Stimulated activated memory B cell treated with anti-CD40 and anti-IgM and Interleukin-4, amounts not matched to agents 10 μg/mL and 1 μg/mL and 100 μg/mL, for 72 hours (primary cell): ENCODE measurements at places on chromosomes 13 and 19.

GRCh38 chr19:18205200-18205892, 1.5 kb upstream of the RAB3A start:
- ATAC-seq: peak; percentile 13

- ATAC-seq: no peak
Measured at GRCh38 chr19:46124638-46125115, at the start of gene IGFL3. IGFL3 (minus strand) TSS chr19:46124688; CDS start chr19:46124649, 39 bp downstream.

DNA sequence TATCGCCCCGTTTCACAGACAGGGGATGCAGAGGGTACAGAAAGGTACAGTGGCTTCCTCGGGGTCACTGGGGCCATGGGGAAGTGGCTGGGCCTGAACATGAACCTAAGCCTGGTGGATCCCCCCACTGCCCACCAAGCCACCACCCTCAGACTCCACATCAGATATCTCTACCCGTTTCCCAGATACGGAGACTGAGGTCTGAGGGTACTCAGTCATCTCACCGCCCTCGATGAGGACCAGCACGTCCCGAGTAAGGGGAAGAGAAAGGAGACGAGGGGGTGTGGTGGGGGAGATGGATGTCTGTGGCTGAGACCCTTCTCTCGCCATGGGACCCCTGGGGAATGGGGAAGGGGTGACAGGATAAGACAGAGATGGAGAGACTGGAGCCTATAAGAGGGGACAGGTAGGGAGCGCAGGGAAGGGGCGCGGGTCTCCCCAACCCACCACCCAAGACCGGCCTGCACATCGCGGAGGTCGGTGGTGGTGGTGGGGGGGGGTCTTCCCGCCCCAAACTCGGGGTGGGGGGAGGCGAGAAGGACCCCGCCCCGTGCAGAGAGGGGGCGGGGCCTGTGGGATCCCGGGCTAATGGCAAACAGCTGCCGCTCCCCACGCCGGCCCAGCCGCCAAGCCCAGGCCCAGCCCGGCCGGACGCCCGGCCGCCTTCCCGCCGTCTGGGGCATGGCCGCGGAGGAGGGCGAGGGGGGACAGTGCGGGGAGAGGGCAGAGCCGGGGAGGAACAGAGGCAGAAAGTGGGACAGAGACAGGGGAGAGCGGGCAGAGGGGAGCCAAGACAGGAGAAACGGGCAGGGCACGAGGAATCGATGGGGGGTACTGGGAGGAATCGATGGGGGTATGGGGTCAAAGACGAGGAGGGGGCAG, 698 bp downstream of the KANK2 start:
- peak; percentile 2 for ATAC-seq

DNA sequence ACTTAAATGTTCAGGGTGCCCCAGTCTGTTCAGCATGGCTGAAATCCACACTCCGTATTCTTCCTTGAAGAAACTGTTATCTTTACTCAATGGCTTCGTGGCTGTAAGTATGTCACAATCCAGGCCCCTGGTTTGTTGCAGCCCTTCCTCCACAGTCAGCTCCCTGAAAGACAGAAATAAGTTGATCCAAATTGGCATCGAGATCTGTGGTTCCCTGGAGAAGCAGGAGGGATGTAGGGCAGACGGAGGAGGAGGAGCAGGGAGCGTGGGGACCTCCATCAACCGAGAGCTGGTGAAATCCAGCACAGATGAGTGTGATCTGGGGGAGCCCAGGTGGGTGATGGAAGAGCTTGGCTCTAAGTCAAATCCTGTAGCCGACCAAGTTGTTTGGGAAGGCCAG, 304 bp downstream of the TSPAN16 start:
- ATAC-seq: no peak

GRCh38 chr19:44548736-44549135, 19.3 kb upstream of the CEACAM20 start:
- ATAC-seq: no peak

- ATAC-seq: peak; percentile 24
Measured at GRCh38 chr13:46598820-46599180, 45.8 kb downstream of the LRCH1 start.

DNA sequence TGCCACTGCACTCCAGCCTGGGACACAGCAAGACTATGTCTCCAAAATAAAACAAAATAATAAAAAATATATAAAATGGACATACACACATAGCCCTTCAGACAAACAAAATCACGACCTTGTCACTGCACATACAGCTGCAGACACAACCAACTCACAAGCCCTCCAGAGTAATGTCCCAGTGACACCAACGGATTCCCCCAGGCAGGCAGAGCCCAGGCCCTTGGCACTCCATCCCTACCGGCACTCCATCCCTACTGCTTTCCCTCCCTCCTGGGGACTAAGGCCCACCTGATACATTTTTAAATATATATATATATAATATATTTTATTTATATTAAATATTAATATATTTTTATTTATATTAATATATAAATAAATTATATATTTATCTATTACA, 18.5 kb downstream of the ZNF101 start:
- no peak for ATAC-seq

- peak; percentile 7 for ATAC-seq
Measured at GRCh38 chr13:21338639-21339278, 120.3 kb downstream of the ZDHHC20 start.

- peak; percentile 88 for ATAC-seq
Measured at GRCh38 chr19:48332662-48333466, 7.5 kb downstream of the EMP3 start.

- no peak for ATAC-seq
Measured at GRCh38 chr19:8552810-8553209, 24.4 kb downstream of the MYO1F start.

- ATAC-seq: no peak
Measured at GRCh38 chr19:28700176-28700575, 512.8 kb downstream of the UQCRFS1 start.

DNA sequence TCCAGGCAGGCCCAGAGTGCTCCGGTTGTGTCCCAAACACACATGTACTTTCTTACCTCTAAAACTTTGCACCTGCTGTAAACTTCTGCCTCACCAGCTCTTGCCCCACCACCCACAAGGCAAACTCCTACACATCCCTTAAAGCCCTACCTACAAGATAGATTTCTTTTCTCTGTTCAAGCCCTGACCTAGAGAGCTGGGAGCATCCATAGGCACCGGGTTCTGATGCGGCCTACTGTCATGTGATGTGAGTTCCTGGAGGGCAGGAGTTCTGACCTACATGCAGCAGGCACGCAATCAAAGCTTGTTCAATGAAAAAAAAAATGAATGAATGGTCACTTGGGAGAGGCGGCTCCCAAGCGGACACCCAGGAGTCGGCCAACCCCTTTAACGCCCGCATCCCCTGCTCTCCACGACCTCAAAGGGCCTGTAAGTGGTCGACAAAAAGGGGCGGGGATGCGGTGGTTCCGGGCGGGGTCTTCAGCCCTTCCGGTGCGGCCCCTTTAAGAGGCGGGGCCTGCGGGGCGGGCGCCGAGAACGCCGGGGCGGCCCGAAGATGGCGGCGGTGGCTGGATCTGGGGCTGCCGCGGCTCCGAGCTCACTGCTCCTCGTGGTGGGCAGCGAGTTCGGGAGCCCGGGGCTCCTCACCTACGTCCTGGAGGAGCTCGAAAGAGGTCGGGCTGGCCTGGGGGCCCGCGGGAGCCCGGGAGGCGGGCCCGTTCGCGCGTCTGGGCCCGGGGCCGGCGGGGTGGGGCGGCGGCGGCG, at the start of gene MAP1S:
Gene MAP1S (plus strand): TSS at position 534 of the 765 bp plus-strand sequence. CDS start 23 bp downstream, at position 557.
- peak; percentile 90 for ATAC-seq

DNA sequence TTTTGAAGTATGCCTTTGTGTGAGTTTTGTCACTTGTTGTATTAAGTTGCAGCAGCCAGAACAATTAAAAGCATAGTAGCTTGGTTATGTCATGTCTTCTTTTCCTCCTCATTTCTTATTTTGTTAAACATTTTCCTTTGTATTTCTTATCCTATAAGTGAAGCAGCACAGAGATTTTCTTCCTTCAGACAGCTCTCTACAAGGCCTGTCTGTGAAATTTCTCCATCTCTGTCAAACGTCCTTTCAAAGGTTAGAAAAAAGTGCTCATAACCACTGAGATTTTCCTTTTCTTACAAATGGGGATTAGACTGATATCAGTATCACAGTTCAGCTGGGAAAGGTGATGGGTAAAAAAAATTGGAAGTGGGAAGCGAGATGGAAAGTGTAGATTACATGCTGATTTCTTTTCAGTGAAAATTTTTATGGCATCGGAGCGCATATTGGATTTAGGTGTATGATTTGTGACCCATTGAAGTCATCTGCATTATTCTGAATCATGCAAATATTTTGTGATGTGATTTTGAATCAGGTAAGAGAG, 71.7 kb downstream of the GPC5 start:
- no peak for ATAC-seq

DNA sequence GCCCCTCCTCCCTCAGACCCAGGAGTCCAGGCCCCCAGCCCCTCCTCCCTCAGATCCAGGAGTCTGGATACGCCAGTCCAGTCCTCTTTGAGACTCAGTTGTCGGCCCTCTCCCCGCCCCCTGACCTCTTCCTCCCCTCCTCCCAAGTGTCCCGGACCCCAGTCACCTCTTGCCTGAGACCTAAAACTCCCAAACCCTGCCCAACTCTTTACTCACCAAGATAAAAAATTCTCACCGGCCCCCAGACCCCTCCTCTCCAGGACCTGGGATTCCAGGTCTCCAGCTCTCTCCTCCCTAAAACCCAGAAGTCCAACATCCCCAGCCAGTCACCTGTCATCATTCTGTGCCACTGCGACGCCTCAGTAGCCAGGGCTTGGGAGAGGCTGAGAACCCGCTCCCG, 1.4 kb upstream of the HSD17B14 start:
- ATAC-seq: no peak

GRCh38 chr13:26813321-26813979, 52.9 kb upstream of the GPR12 start:
- no peak for ATAC-seq

- ATAC-seq: no peak
Measured at GRCh38 chr13:48644141-48644540, 9.6 kb upstream of the CYSLTR2 start.

GRCh38 chr13:42686165-42686564, 95.2 kb upstream of the FAM216B start:
- ATAC-seq: no peak

- ATAC-seq: no peak
Measured at GRCh38 chr19:16668176-16668575, 7.2 kb downstream of the TMEM38A start.

GRCh38 chr13:32264407-32264806, 50.8 kb downstream of the ZAR1L start:
- ATAC-seq: no peak

GRCh38 chr13:71030784-71031183, 836.2 kb downstream of the DACH1 start:
- ATAC-seq: no peak

- ATAC-seq: no peak
Measured at GRCh38 chr19:42466521-42467182, 23.9 kb upstream of the CXCL17 start.

DNA sequence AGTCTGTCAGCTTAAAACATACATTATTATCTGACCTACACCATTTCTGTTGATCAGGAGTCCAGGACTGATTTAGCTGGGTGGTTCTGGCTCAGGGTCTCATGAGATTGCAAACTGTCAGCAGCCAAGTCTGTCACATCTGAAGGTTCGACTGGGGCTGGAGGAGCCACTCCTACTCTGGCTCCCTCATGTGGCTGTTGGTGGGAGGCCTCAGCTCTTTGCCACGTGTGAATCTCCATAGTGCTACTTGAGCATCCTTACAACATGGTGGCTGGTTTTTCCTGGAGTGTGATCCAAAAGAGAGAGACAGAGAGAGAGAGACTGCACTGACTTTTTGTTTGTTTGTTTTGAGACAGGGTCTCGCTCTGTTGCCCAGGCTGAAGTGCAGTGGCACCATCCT, 63.6 kb upstream of the NFIC start:
- ATAC-seq: no peak

GRCh38 chr19:18763674-18764590, 27.2 kb downstream of the COMP start:
- no peak for ATAC-seq

- ATAC-seq: no peak
Measured at GRCh38 chr13:39363382-39363772, 239.6 kb downstream of the LHFPL6 start.

GRCh38 chr13:75617230-75617629, 18.9 kb upstream of the LMO7 start:
- ATAC-seq: no peak

DNA sequence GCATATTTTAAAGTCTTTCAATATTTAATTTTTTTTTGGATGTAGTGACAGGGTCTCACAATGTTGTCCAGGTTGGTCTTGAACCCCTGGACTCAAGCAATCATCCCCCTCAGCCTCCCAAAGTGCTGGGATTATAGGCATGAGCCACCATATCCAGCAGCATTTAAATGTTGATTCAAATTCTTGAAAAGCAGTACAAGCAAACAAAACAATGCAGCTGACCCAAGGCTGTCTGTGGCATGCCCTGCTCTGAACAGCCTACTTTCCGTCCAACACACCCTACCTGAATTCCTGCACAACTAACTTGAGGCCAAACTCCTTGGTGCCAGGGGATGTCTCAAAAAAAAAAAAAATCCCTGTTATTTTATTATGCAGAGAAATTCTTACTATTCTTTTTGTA, 23.0 kb downstream of the NEK5 start:
- ATAC-seq: no peak

DNA sequence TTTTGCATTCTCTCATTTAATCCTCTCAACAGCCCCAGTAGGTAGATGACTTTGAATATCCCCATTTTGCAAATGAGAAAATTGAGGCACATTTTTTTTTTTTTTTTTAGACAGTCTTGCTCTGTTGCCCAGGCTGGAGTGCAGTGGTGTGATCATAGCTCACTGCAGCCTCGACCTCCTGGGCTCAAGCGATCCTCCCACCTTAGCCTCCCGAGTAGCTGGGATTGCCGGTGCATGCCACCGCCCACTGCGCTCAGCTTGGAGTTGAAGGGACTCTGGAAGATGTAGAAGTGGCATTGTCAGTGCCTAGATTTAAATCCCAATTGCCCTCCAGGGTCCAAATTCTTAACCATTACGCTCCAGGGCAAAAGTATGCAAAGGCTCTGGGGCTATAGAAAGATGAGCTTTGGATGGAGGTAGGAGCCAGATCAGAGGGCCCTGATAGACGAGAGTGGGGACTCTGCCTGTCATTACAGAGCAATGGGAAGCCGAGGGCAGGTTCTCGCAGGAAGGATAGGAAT, 813 bp upstream of the MCOLN1 start:
- ATAC-seq: no peak

DNA sequence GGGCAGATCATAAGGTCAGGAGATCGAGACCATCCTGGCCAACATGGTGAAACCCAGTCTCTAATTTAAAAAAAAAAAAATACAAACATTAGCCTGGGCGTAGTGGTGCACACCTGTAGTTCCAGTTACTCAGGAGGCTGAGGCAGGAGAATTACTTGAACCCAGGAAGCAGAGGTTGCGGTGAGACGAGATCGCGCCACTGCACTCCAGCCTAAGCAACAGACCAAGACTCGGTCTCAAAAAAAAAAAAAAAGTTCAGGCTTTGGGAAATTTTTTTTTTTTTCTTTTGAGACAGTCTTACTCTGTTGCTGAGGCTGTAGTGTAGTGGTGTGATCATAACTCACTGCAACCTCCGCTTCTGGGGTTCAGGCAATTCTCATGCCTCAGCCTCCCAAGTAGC, 14.7 kb downstream of the LSM14A start:
- ATAC-seq: no peak

GRCh38 chr19:28363254-28363653, 849.7 kb downstream of the UQCRFS1 start:
- no peak for ATAC-seq

- ATAC-seq: no peak
Measured at GRCh38 chr13:101417043-101417406, 717 bp upstream of the NALCN start.
